ENCODE measurements at places on chromosomes 12 and 14.

DNA sequence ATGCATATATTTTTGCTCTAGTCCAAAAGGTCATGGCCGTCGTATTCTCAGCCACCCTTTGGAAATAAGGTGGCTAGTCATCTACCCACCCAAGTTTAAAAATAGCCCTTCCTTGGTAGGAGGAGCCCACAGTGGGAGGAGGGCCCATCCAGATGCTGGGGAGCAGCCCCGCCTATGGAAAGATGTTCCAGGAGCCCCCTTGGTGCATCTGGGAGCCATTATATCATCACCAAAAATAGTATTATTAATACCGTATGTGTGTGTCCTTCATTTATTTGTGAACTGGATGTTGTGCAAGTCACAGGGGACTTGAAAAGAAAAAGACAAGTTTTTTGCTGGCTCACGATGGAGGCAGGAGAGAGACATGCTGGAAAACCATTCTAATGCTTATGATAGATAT, 34.0 kb downstream of the EMP1 start:
- DNase-seq, result no peak

GRCh38 chr14:91078095-91078737, 17.8 kb upstream of the RPS6KA5 start:
- peak; percentile 44 for DNase-seq

- no peak for DNase-seq
Observed at GRCh38 chr12:92255741-92256140, 110.1 kb upstream of the BTG1 start.

GRCh38 chr12:120618954-120619615, 21.3 kb upstream of the CABP1 start:
- DNase-seq, result no peak

- DNase-seq, result no peak
Observed at GRCh38 chr14:77314043-77314442, 6.6 kb downstream of the POMT2 start.

DNA sequence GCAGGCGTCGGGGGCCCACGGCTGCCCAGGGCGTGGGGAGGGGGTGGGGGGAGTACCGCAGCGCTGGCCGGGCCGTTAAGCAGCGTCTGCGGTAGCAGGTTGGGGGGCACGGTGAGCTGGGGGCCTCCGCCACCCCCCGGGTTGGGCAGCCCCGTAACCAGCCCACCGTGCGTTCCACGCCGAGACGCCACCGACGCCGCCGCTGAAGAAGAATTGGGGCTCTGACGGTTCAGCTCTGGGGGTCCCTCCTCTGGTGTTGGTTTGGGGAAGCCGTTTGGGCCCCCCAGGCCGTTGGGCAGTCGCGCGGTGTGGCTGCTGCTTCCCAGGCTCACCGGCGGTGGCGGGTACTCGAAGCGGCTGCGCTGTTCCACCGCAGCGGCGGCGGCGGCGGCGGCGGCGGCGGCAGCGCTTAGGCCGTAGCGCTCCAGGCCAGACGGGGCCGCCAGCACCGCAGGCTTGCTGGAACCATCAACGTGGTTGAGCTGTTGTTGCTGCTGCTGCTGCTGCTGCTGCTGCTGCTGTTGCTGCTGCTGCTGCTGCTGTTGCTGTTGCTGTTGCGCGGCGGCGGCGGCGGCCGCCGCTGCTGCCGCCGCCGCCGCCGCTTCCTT, 1.5 kb downstream of the IRF2BPL start:
- peak; percentile 41 for DNase-seq

GRCh38 chr12:75935539-75936242, 95.9 kb downstream of the PHLDA1 start:
- DNase-seq, result no peak

All from stimulated activated CD4-positive, alpha-beta T cell treated with anti-CD3 and anti-CD28 coated beads, Interleukin-4, amount 100 ng/mL, for 4 hours (primary cell).